ENCODE measurements at places on chromosomes 11 and 22. TPM values are rescaled to one million over a fixed set of nuclear protein-coding genes. Genes with fewer than 3 reads are reported as not detected.

ARHGAP8 gene
- not detected for total RNA-seq

ADM2 gene
- not detected for total RNA-seq

DNA sequence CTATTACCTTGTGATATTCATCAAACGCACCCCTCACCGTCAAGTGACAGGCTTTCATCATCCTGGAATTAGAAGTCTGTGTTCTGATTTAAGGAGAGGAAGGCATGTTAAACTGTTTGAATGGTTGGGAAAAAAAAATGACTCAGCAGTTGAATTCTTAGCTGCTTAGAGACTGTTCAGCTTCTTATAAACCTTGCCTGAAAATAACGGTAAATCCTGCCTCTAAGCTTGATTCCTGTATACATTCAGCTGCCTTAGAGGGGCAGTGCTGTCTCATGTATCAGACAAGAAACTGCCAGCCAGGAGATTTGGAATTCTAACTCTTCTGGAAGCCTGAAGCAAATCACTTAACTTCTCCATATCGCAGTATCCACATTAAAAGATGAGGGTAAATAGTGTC lies 437.4 kb downstream of the JRKL start:
- DNase-seq = no peak

- DNase-seq = no peak
These were observed 408.2 kb upstream of the CCDC90B start for GRCh38 chr11:83694191-83694910.

DNA sequence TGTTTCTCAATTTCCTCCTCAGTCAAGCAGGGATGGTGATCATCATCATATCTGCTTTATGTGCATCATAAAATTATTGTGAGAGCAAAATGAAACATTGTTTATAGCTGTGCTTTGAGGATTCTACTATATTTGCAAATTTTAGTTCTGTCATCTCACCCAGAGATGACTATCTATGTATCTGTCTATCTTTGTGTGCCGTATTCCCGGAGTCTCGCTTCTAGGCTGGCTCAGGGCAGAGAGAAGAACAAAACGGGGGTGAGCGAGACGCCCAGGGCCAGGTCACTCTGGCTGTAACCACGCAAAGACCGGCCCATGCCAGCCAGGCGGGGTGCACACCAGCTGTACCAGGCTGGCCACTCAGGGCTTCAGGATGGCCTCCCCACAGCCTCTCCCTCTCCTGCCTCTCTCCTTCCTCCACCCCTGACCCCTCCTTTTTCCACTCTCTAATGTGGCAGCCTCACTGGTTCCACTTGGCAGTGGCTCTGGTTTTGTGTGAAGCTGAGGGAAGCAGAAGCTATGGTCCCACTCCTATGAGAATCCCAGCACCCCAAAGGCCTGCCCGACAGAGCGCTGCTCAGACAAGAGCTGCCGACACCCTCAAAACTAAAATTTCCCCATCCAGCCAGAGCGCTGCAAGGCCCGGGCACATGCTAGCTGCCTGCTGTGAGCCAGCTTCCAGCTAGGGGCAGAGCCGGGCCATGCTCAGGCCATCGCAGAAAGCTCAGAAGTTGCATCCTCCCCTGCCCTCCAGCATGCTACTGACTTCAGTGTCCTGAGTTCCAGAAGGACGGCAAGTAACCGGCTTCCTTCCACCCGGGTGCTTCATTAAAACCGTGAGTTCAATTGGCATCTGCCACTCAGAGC lies 139.5 kb upstream of the TBCEL start:
- no peak for DNase-seq
